CD4-positive, alpha-beta T cell treated with Interleukin-15 for 4 hours (primary cell): ENCODE measurements at places on chromosomes 2 and 18.

DNA sequence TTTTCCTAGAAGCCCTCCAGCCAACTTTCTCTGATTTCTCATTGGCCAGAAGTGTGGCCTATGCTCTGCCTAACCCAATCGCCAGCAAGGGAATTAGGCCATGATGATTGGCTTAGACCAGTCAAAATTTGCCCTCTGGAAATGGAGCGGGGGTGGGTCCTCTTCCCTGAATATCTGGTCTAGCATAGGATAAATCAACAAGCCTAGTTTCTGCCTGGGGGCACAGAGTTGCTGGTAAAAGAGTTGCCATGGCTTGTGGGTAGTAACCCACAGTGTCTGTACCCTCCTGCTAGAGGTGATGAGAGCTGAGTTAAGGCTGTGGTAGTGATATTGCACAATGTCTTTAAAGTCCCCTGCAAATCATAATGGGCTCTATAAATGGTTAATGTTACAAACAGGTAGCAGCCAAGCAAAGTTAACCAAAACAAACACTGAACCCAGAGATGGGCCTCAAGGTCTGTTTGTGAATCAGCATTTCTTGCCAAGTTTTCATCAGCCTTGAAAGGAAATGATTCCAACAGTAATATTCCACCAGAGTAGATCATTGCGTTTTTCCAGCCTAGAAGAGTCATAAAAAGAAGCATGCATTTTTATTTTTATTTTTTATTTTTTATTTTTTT, 19.3 kb downstream of the GALM start:
- no peak for DNase-seq

GRCh38 chr2:8568543-8569302, 113.1 kb upstream of the ID2 start:
- no peak for DNase-seq

GRCh38 chr18:63161761-63162195, 157.8 kb downstream of the BCL2 start:
- peak; percentile 93 for DNase-seq

DNA sequence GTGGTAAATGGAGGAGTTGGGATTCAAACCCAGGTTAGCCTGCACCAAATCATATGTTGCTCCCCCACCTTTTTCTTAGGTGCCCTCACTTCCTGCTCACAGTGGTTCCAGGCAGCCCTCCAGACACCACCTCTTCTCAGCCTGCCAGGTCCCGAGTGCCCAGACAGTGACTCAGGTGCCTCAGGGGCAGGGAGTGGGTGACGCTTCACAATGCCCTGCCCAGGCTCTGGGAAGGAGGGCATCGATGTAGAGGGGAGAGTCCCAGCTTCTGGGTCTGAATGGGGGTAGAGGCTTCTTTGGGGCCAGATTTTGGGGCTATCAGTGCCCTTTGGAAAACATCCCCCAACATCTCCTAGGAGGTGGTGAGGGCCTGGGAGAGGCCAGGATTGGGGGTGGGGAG, 5.2 kb upstream of the DNAJB2 start:
- no peak for DNase-seq

- no peak for DNase-seq
These were observed 92.9 kb upstream of the SP3 start for GRCh38 chr2:174058026-174058425.

DNA sequence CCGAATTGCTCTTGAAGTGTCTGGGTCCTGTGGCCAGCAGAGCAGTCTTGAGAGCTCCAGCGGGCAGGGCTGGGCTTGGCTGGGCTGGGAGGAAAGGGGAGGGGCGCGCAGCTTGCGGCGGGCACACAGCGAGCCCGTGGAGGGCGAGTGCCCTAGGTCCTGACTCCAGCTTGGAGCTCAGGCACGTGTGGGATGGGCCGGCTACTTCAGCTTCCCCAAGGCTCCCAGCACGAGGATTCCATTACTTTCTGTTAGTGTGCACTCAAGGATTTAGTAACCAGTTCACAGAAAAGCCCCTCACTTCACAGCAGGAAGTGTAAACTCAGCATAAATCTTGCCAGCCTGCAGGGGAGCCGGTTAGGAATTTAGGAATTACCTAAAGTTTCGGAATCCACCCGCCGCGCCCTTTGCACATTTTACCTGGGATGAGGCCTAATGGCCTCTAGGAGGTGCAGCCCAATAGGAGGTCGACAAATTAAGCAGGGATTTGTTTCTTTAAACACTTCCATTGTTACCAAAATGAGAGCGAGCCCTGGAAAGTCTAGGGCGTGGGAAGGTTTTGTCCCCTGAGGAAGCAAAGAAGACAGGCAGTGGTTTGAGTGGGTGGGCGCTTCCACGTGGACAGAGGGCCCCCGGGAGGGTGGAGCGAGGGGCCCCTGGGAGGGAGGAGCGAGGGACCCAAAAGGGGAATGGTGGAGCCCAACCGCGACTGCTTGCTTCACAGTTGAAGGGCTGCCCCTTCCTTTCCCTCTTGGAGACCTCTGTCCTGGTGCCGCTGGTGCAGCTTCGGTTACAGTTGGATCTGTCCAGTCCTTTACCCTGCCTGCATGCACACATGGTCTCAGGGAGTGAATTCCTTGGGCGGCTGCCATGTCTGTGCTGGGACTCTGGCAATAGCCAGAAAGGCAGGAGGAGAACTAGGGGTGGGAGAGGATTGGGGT, 93.3 kb downstream of the CTAGE1 start:
- no peak for DNase-seq

GRCh38 chr2:129491308-129491707, 488.2 kb upstream of the RAB6C start:
- DNase-seq: no peak

- no peak for DNase-seq
These were observed 452.0 kb downstream of the XIRP2 start for GRCh38 chr2:167340322-167340721.

DNA sequence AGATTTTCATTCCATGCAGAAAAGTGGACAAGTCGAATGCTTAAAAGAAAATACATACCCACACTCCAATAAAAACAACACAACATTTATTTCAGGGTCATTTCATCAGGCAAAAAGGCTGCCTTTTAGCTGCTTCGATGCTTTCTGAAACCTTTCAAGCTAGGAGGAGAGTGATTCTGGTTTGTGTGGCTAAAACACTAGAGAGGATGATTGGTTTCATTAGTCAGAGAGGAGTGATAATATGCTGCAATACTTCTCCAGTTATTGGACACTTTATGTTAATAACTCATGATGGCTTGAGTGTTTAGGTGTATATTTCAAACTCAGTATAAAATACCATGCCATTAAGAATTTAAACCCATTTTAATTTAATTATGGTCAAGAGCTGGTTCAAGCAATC, 614.0 kb downstream of the SLC4A3 start:
- DNase-seq: no peak

DNA sequence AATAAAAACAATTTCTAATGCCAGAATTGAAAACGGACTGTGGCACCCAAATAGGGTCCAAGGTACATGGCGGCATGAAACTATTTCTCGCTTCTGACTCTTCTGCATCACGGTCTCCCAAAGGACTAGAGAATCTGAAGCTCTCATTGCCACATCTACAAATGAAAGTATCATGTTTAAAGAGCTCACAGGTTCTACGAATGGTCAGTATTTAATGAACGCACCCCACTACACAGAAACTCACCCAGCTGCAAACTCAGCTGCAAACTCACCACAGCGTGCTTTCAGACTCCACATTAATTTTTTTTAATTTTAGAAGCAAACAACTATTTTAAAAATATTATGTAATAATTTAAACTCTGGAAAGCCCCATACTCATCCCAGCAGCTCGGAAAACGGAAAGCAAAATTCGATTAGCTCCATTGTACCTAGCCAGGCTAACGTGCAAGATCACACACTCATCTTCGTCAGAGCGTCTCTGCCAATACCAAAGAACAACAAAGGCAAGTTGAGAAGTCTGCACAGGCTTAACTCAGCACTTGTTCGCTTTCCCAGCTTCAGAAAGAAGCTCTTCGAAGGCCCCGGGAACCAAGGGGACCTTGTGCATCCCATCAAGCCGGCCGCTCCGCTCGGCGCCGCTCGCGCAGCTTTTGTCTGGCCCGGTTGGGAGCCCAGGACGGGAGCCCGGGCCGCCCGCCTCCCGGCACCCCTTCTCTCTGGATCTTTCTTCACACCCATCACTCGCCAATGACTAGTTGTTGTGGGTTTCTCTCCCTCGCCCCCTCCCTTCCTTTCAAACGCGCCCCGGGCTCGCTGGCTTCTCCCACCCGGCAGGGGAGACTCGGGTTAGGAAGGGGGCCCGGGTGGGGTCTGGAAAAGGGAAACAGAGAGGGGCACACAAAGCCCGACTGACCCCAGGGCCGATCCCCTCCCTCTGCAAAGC, 785 bp downstream of the CLASP1 start:
- DNase-seq: peak; percentile 48
